ENCODE measurements at places on chromosomes 2 and 18. TPM values are rescaled to one million over a fixed set of nuclear protein-coding genes. Genes with fewer than 3 reads are reported as not detected.

- no peak for DNase-seq
- H3K27me3 ChIP-seq: no peaks in the 10 kb centered on the region
- no peaks in the 10 kb centered on the region for H3K4me1 ChIP-seq
- no peak overlapping the region for H3K27ac ChIP-seq
- no peak overlapping the region for H3K4me3 ChIP-seq
- no peaks in the 10 kb centered on the region for H3K36me3 ChIP-seq
Measured at GRCh38 chr2:100895934-100896685, 76.2 kb downstream of the NPAS2 start.

DNA sequence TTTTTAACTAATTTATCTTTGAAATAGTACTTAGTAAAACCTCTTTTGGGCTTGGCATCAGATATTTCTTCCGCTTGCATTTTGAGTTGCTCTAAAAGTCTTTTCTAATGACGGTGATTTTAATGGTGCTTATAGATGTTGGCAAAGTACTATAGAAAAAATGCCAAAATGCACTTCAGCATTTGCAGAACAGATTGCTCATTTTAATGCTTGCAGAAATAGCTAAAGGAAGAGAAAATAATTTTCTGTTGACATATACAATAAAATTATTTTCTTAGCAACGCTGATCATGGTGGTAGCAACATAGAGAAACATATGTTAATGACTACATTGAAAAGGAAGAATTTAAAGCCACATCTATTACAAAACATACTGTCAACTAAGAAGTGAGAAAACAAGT is 170.7 kb downstream of the STK39 start:
- no peaks in the 10 kb centered on the region for H3K36me3 ChIP-seq
- no peaks in the 10 kb centered on the region for H3K4me1 ChIP-seq
- H3K27me3 ChIP-seq: no peaks in the 10 kb centered on the region
- H3K27ac ChIP-seq: no peak overlapping the region
- DNase-seq: no peak

GRCh38 chr2:233486778-233487552 is 79.6 kb downstream of the USP40 start:
- H3K4me3 ChIP-seq: no peak overlapping the region
- no peaks in the 10 kb centered on the region for H3K36me3 ChIP-seq
- H3K27me3 ChIP-seq: no peaks in the 10 kb centered on the region
- no peak overlapping the region for H3K27ac ChIP-seq
- no peak for DNase-seq
- H3K4me1 ChIP-seq: peaks cover 4% of the 10 kb centered on the region

DNA sequence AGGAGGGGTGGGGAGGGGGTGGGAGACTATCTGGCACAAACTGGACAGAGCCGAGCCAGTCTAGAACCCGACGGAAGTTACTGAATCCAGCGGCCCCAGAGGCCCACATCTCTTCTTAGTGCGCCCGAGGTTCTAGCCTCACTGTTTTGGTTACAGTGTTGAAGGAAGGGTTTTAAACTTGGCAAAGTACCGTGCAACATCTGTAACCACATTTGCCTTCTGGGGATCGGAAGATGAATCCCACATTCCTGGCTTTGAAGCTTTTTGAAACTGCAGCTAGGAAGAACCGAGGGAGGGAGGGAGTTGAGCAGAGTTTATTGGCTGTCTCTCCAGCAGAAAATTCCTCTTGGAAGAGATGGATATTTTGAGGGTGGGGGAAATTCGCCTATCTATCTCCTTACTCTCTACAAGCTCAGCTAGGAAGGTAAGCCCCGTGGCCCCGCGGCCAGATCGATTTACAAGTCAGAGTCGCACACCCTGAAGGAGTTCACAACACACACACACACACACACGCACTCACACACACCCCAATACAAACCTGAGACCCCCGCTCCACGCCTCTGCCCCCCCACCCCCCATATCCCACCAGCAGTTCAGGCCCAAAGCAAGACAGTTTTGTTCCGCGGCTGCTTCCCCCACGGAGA is 1.0 kb downstream of the ACVR1 start:
- H3K4me3 ChIP-seq: peak overlapping the region; percentile 89
- peak; percentile 68 for DNase-seq
- H3K36me3 ChIP-seq: no peaks in the 10 kb centered on the region
- no peaks in the 10 kb centered on the region for H3K27me3 ChIP-seq

DNA sequence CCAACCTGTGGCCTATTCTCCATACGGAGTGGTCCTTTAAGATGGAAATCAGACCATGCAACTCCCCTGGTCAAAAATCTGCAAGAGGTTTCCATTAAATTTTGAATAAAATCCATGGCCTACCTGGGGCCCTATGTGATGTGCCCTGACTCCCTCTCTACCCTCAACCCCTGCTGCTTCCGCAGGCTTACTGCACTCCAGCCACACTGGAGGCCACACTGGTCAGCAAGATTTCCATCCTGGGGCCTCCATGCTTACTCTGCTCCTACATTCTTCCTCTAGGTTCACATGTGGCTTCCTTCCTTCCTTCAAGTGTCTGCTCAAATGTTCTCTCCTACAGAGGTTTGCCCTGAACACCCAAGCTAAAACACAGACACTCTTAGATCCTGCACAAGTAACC is 40.6 kb downstream of the FARSB start:
- no peaks in the 10 kb centered on the region for H3K4me1 ChIP-seq
- H3K36me3 ChIP-seq: peaks cover 5% of the 10 kb centered on the region
- H3K4me3 ChIP-seq: no peak overlapping the region
- no peak for DNase-seq
- no peak overlapping the region for H3K27ac ChIP-seq
- H3K27me3 ChIP-seq: no peaks in the 10 kb centered on the region

DNA sequence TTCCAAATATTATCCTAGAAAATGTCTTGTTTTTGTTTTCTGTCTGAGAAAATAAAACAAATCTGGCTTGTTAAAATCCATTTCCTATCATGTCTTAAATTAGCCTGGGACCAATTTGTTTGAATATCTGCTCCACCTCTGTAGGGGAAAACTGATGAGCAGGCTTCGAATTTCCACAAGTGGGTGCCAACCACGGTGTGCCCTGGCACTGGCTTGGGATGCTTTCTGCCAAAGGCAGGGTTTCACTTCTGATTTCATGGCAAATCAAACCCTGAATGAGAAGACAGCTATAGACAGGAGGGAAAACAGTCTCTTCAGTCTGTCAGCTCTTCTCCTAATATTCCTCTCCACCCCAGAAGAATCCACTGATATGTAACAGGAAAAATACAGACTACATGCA is 33.7 kb upstream of the STAT4 start:
- H3K27me3 ChIP-seq: no peaks in the 10 kb centered on the region
- no peak overlapping the region for H3K27ac ChIP-seq
- no peak overlapping the region for H3K4me3 ChIP-seq
- H3K36me3 ChIP-seq: no peaks in the 10 kb centered on the region
- no peak for DNase-seq

- no peak overlapping the region for H3K4me3 ChIP-seq
- no peaks in the 10 kb centered on the region for H3K27me3 ChIP-seq
- no peak overlapping the region for H3K27ac ChIP-seq
- H3K36me3 ChIP-seq: no peaks in the 10 kb centered on the region
- H3K4me1 ChIP-seq: no peaks in the 10 kb centered on the region
Measured at GRCh38 chr2:33104052-33104623, 157.4 kb downstream of the LTBP1 start.

DNA sequence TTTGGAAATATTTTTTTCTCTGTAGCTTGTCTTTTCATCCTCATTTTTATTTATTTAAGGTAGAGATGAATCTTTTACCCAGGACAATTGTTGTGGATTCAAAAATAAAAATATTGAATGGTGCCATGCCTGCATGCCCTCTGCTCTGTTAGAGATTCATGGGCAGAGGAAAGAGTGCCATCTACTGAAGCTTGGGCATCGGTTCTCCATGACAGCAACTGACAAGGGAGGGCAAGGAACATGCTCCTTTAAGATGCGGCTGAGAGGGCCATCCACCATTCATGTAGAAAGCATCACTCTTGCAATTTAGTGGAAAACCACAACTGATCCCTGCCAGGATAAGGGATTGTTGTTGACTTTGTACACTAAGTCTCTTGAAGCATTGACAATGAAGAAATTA is 79.9 kb downstream of the PARD3B start:
- no peaks in the 10 kb centered on the region for H3K4me1 ChIP-seq
- no peak for DNase-seq
- no peaks in the 10 kb centered on the region for H3K27me3 ChIP-seq

GRCh38 chr2:20452551-20452950 is 5.7 kb downstream of the RHOB start:
- peaks cover 9% of the 10 kb centered on the region for H3K4me1 ChIP-seq
- H3K27me3 ChIP-seq: no peaks in the 10 kb centered on the region
- peak; percentile 80 for DNase-seq
- H3K36me3 ChIP-seq: no peaks in the 10 kb centered on the region
- H3K4me3 ChIP-seq: no peak overlapping the region
- peak overlapping the region; percentile 100 for H3K27ac ChIP-seq

- peaks cover 4% of the 10 kb centered on the region for H3K4me1 ChIP-seq
- H3K27me3 ChIP-seq: no peaks in the 10 kb centered on the region
- H3K27ac ChIP-seq: no peak overlapping the region
- H3K36me3 ChIP-seq: no peaks in the 10 kb centered on the region
Measured at GRCh38 chr2:97936199-97936598, 59.5 kb downstream of the TMEM131 start.

DNA sequence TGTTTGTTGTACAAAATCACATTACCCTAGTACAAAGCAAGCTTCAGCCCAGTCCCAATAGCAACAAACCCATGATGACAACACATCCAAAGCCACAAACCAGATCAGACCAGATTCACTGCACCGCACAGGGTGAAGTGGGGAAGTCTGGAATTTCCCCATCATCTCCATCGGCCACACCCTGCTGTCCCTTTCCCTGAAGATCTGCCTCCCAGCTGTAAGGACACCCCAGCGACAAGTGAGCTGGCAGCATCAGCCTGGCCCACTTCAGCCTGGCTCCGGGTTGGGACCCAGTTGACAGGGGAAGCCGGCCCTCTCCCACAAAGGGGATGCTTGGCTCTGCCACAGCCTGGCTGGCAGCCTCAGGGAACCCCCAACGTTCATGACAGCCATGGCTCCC is 207.6 kb downstream of the MGAT5 start:
- DNase-seq: no peak
- no peak overlapping the region for H3K4me3 ChIP-seq
- H3K27ac ChIP-seq: no peak overlapping the region
- H3K36me3 ChIP-seq: no peaks in the 10 kb centered on the region
- no peaks in the 10 kb centered on the region for H3K4me1 ChIP-seq

DNA sequence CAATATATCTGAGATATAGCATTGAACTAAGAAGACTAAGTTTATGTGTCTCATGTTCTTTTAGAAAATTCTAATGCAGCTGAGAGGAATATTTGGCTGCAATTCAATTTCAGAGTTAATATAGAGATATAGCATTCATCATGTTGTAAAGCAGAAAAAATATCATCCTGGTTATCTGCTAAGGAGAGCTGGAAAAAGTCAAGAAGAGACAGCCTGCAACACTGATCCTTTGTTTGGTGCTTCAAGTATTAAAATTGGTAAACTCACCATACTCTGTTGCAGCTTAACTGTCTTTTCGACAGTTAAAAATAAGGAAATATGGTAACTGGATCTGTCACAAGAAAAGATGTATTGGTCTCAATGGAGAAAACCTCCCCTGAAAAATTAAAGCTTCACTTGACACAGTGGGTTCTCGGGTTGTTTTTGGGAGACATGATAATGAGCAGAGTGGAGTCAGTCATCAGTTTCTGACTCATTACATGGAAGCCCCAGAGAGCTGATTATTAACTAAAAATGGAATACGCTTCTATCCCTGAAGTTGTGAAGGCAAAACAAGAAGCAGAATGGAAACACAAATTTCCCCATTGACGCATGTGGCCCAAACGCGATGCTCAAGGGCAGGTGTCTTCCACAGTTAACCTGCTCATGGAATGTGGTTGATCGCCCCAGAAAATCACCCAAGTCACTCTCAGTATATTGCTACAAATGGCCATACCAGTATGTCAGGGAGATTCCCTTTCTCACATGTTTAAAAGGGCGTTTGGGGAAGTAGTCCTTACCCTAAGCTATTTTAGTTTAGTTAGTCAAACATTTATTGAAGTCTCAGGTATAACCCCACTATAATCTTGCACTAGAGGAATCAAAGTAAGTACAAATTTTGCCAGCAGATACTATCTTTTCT is 8.2 kb downstream of the BCL2 start:
- no peak for DNase-seq
- no peaks in the 10 kb centered on the region for H3K27me3 ChIP-seq
- peak overlapping the region; percentile 60 for H3K27ac ChIP-seq
- H3K4me3 ChIP-seq: no peak overlapping the region
- H3K36me3 ChIP-seq: no peaks in the 10 kb centered on the region

GRCh38 chr2:85342156-85342555 is 12.2 kb downstream of the RETSAT start:
- DNase-seq: no peak
- no peak overlapping the region for H3K4me3 ChIP-seq
- H3K27ac ChIP-seq: no peak overlapping the region
- H3K36me3 ChIP-seq: no peaks in the 10 kb centered on the region

DNA sequence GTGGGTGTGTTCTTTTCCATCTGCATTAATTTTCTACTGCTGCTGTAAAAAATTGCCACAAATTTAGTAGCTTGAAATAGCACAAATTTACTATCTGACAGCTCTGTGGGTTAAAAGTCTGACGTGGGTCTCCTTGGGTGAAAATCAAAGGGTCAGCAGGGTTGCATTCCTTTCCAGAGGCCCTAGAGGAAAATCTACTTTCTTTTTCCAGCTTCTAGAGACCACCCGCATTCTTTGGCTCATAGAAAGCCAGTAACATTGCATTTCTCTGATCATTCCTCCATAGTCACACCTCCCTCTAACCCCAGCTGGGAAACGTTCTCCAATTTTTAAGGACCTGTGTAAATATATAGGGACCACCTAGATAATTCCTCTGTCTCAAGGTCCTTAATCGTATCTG is 128.8 kb downstream of the ATL2 start:
- H3K27ac ChIP-seq: no peak overlapping the region
- H3K4me1 ChIP-seq: peaks cover 7% of the 10 kb centered on the region
- DNase-seq: no peak
- no peaks in the 10 kb centered on the region for H3K36me3 ChIP-seq
- H3K27me3 ChIP-seq: no peaks in the 10 kb centered on the region
- H3K4me3 ChIP-seq: no peak overlapping the region

DNA sequence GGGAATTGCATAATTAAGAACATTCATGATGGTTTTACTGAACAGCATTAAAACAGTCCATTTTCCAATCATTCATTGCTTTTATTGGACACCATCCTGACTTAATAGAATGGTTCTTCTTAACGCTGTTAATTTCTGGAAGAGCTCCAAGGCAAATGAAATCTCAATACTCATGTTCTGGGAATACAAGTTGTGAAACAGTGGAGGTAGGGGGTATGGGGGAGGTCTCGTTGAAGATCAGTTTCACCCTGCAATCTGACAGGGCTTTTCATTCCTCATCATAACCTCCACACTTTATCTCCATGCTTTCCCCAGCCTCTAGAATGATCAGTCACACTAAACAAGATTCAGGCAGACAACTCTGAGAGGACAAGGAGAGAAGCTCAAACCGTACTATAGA is 113.6 kb downstream of the ETAA1 start:
- no peak overlapping the region for H3K4me3 ChIP-seq
- DNase-seq: no peak
- H3K27me3 ChIP-seq: no peaks in the 10 kb centered on the region
- no peak overlapping the region for H3K27ac ChIP-seq
- no peaks in the 10 kb centered on the region for H3K36me3 ChIP-seq
- no peaks in the 10 kb centered on the region for H3K4me1 ChIP-seq

B3GNT2 gene
- total RNA-seq: 25.6 TPM

ALK gene
- total RNA-seq: 0.33 TPM

NDC80 gene
- 0.98 TPM for total RNA-seq

CHPF gene
- 49.0 TPM for total RNA-seq

TMEM163 gene
- total RNA-seq: 1.5 TPM

ASAP2 gene
- 14.5 TPM for total RNA-seq

SOWAHC gene
- 9.1 TPM for total RNA-seq

EVX2 gene
- not detected for total RNA-seq

LBX2 gene
- 0.29 TPM for total RNA-seq

UBE2E3 gene
- total RNA-seq: 77.0 TPM

All from breast epithelium (tissue), 4 donors.